ENCODE measurements at places on chromosomes 3 and 15.

DNA sequence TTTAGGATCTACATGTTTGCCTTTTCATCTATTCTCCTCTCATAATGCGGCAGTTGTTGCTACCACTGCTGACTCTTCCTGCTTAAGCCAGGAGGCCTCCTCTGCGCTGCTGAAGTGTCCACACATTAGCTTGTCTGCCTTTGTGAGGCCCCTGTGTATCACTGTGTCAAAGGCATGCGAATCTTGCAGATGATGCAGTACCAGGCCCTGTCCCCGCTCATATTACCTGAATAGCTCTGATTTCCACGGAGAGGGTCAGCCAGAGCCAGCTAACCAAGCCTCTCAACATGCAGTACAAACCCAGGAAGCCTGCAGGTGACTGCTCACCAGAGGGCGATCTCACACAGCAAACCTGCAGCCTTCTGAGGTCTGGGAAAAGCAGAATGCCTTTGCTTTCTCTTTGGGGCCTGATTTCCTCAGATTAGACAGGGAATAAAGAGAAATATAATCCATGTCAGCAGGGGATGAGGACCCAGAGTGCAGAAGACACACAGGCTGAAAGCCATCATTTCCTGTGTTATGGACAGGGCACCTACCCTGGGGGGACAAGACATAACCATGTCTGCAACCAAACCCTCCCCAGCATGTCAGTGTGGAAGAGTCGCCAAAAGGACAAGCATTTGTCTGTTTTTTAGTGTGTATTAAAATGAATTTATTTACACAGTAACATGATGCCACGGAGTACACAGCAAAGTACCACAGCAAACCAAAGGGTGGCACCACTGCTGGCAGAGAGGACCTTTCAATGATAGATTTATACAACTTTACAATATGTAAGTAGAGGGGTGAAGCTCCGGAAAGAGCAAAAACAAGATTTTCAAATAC, 36.8 kb upstream of the TSPAN3 start:
- peak; percentile 51 for DNase-seq

GRCh38 chr3:167110901-167111300, 269.2 kb downstream of the ZBBX start:
- DNase-seq = peak; percentile 36

DNA sequence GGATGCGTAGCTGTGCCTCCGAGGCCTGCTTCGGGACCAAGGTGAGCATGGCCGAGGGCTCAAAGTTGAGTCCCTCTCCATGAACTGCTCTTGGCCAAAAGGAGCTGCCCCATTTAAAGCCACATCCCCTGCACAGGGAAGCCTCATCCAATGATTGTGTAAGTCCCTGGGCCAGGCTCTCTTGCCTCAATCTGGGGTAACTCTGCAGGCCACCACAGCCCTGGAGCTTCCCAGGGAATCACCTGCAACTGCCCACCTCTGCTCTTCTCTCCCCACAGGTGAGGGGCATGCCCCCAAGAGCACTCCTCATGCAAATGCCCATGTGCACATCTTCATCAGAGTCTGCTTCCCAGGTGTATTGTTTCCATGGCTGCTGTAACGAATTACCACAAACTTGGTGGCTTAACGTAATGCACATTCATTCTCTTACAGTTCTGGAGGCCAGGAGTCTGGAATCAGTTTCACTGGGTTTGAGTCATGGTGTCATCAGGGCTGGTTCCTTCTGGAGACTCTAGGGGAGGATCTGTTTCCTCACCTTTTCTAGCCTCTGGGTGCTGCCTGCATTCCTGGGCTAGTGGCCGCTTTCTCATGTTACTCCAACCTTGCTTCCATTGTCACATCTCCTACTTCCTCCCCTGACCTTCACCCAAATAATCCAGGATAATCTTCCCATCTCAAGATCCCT, 25.0 kb upstream of the LOXL1 start:
- no peak for DNase-seq

GRCh38 chr3:184377374-184377773, 633 bp downstream of the THPO start:
- DNase-seq = no peak

DNA sequence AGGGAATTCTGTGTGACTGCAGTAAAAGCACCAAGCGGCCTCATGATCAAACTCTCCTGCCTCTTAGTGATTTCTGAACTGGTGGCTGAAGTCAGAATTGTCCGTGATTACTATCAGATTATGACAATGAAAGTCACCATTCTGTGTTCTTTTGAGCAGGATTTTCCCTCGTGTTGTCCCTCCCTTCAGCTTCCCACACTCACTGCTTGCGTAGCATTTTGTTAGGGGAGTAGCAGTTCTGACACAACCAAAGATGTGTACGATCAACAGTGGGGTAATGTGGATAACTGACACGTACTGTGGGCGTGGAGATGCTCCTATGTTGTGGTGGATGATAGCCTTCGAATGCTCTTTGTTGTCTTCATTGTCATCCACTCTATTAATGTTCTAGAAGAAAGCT, 67.8 kb upstream of the ICE2 start:
- no peak for DNase-seq

- DNase-seq = no peak
Measured at GRCh38 chr15:68305420-68305871, 27.9 kb downstream of the FEM1B start.

DNA sequence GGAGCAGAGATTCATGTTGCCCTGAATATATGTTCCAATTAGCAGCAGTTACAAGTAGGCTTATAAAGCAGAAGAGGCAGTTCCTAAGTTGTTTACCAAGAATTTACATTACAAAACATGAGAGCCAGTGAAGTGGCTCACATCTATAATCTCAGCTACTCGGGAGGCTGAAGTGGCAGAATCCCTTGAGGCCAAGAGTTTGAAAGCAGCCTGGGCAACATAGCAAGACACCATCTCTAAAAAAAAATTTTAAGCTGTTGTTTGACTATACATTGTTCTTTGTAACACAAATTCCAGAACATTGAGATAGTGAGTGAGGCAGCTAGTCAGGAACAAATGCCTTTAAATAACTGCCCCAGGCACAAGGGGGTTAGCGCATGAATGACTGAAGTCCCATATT, 10.3 kb upstream of the ZMAT3 start:
- DNase-seq = no peak

GRCh38 chr3:62142331-62143085, 230.8 kb downstream of the FEZF2 start:
- DNase-seq = no peak

GRCh38 chr3:60989626-60990441, 261.4 kb downstream of the FHIT start:
- no peak for DNase-seq

DNA sequence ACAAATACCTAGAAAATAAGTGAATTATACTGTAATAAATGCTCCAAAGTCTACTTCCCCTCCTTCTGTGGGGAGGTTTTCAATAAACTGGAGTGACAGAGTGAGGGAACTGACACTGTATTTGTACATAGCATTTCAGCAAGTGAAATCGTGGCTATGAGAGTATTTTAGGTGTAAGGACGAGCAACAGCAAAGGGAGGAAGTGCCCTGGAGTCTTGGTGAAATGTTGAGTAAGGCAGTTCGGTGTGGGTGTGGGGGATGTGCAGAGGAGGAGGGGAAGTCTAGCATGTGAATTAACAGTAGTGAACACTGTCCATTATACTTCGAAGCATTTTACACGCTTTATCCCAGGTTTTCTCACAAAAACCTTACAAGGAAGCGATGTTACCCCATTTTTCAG, 18.1 kb upstream of the P2RY13 start:
- no peak for DNase-seq

DNA sequence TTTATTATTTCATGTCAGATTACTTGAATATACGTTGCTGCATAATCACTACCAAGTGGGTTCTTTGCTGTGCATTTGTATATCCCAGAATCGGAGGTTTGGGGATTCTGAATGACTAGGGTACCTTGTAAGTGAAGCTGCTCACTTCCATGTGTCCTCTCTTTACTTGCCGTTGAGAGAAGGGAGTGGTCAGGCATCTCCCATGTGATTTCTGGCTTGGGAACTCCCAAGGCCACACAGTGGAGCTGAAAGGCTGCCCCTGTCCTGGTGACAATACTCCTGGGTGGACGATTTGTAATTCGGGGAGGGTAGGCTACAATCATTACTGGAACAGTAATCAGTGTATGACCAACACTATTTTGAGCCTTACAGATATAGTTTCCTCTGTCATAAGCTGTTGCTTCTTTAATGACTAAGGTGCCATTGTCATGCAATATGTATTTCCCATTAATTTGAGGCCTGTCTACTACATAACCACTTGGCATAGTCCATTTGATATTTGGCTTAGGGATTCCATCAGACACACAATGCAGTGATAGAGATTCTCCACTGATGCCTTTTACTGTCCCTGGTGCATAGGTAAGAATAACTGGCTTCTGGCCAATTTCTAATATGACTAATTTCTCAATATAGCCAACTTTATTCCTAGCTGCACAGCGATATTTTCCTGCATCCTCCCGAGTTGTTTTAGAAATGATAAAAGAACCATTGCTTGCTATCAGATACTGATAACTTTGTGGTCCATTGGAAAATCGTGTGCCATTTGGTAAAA, 24.0 kb downstream of the IGSF10 start:
- peak; percentile 45 for DNase-seq

GRCh38 chr3:171915275-171915674, 72.1 kb downstream of the TMEM212 start:
- DNase-seq = no peak

DNA sequence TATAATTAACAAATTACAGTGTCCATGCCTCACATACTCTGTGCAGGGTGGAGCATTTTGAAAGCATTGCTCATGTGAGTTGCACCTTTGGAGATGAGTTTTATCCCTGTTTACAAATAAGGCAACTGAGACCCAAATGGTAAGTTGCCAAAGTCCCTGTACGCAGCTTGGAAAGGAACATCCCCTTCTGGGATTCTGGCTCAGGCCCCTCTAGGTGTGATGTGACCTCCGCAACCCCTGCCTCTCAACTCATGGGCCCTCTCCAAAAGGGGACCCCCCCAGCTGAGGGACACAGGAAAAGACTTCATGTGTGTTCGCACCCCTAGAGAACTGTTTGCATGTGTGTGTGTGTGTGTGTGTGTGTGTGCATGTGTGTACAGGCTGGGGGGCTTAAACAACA, 25.3 kb downstream of the PRR20G start:
- DNase-seq = no peak

GRCh38 chr3:61983479-61983878, 389.9 kb downstream of the FEZF2 start:
- DNase-seq = no peak
